Panc1 (cell line): ENCODE measurements at places on chromosomes 3 and 15.
A peak's percentile ranks its signal among the peaks of the same experiment; 100 is the strongest.

DNA sequence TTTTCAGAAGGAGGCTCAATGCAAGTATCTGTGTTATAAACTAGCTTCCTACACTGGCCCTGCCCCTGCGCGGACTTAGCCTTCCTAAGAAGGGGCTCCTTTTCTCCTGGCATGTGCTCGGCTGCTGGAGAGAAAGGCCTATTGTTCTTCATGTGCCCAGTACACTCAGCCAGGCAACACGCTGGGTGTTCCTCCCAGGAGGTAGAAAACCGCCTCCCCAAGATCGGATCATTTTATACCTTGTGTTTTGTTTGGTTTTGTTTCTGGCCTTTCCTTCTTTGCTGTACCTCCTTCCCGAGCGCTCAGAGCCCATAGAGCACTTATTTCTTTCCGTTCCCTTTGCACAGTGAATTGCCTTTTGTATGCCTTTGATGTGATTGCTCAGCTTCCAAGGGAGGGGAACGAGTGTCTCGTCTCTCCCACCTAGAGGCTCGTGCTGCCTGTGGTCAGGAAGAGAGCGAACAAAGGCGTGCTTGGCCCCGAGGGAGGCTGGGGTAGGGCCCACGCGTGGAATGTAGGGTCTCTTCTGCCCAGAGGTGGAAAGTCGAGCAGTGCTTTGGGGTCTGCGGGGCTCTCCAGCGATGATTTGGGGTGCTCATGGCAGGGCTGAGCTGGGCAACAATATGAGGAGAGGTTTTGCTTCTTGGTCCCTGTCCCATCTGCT is 30.0 kb downstream of the CCNL1 start:
- DNase-seq, result no peak

- no peak for DNase-seq
These were observed 361.2 kb downstream of the DIPK2A start for GRCh38 chr3:144332868-144333267.

GRCh38 chr3:149468504-149469212 is 5.8 kb upstream of the TM4SF4 start:
- no peak for DNase-seq

GRCh38 chr15:99117563-99118257 is 12.8 kb downstream of the SYNM start:
- no peak for DNase-seq

- DNase-seq, result no peak
These were observed 240.7 kb downstream of the LPP start for GRCh38 chr3:188394623-188395022.

DNA sequence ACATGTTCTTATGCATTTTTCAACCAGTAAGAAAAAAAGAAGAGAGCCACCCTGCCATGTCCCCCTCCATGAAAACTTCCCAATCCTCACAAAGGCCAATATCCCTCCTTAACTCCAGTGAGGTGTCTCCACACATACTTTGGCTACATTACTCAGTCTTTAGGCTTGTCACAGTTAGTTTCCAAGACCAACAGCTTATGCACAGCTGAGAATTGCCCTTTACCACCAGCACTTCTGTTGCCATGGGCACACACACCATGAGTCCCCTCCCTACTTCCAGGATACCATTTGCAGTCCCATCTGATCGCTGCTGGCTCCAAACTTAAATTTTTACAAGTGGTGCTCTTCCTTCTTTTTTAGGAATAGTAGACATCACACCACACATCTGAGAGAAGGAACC is 150.3 kb upstream of the STRIT1 start:
- DNase-seq, result no peak

DNA sequence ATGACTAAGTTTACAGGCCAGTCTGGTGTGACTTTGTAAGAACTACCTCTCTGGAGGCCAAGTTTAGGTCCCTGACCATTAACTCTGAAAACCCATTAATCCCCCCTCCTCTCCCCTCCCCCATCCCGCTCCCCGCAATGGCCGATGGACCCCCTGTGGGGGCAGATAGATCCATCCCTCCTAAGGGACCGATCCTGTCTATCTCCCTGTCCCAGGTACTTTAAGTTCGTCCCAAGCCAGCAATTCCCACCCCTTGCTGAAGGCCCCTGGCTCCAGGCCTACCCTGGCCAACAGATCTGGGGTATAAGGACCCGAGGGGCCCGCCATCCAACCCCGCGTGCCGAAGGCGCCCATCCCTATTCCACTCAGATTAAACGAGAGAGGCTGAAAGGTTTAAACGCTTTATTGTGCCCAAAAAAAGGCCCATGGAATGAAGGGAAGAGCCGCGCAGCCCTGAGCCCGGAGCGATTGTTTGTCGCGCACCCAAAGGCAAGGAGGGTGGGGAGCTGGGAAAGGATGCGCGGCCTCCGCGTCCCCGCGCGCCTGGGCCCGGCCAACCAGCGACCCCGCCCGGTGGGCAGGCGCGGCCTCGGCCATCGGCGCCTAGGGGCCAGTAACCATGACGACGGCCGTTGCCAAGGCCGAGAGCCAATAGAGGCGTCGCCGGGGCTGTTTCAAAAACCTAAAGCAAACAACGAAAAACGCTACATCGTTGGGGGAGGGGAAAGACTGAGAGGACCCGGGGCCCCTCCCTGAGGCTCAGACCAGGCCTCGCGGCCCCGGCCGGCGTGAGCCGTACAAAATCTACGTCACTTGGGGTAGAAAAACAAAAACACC is 35.9 kb downstream of the HMCES start:
- DNase-seq, result no peak

DNA sequence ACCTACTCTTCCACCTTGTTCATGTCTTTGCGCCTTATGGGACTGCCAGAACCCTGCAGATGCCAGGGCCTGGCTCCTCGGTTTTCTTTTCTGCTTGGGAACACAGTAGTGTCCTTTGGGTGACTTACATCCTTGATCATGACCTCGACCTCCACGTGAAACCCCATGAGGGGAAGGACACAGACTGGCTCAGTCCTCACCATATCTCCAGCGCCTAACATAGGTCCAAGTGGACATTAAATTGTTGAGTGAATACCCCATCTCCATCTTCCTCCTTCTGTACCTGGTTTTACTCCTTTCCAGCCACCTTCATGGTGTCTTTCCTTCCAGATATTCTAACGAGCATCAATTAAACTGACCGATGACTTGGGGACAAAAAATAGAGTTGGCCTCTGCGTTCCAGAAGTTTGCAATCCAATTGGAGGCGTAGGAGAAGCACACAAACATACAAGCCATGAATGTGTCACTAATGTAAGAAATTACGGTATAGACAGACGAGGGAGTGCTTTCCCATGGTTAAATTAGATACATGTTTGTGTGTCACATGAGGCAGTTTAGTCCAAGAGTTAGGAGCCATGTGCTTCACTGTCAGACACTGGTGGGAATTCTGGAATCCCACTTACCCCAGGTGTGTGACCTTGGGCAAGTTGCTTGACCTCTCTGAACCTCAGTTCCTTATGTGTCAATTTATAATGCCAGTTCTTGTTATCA is 907 bp upstream of the HERC1 start:
- no peak for DNase-seq

GRCh38 chr3:124797426-124797945 is 67.2 kb downstream of the UMPS start:
- DNase-seq, result no peak

DNA sequence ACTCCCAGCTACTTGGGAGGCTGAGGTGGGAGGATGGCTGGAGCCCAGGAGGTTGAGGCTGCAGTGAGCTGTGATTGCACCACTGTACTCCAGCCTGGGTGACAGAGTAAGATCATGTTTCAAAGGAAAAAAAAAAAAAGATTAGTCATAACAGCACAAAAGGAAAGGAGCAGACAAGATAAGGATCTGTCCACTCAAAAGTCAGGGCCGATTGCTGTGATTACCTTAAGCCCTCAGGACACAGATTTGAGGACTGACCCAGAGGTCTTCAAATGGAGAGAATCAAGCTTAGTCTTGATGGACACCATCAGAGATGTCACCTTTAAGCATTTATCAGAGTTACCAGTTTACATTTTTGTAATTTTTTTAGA is 23.9 kb upstream of the HEG1 start:
- no peak for DNase-seq

- DNase-seq, result no peak
These were observed 245.3 kb downstream of the MCTP2 start for GRCh38 chr15:94476686-94477085.

DNA sequence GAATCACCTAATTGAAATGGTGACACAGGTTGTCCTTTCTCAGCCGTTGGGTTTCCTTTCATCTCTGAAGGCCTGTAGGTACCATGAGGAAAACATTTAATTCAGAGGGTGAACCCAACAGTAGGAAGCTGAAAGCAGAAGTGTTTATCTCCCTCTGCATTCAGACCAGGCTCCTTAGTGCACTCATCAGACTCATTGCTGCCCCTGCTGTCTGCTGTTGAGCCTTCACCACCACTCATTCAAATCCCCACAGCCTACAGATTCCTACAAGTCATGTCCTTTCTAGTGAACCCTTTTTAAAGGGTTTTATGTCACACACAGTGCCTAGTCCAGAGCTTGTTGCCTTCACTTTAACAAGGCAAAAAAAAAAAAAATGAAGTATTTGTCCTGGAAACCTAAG is 13.4 kb downstream of the WDR48 start:
- peak; percentile 18 for DNase-seq

DNA sequence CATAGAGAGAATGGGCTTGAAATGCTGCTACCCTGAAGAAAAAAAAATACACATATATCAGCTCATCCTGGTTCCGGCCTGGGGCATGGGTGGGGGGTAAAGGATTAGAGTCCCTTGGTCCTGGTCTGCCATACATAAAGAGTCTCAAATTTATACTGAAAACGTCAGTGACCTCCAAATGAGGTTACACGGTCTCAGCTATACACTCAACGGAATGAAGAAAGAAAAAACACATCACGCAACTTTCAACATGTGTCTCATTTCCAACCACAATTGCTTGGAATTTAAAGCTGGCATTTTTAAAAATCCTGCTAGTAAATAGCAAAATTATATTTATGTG is 612.8 kb downstream of the MCTP2 start:
- DNase-seq, result no peak

DNA sequence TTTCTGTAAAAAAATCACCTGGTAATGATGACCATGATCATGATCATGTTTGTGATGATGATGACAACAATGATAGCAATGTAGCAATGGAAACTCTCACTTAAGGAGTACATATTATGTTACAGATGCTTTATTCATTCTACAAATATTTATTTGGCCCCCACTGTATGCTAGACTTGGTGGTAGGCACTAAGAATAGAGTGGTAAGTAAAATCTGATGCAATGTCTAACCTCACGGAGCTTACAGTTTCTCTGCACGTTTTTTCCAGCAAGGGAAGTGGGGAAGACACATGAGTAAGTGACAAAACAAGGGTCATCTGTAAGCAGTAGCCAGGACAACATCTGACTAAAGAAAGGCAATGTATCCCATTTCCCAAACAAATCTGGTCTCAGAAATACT is 199.4 kb upstream of the MRPL3 start:
- no peak for DNase-seq

DNA sequence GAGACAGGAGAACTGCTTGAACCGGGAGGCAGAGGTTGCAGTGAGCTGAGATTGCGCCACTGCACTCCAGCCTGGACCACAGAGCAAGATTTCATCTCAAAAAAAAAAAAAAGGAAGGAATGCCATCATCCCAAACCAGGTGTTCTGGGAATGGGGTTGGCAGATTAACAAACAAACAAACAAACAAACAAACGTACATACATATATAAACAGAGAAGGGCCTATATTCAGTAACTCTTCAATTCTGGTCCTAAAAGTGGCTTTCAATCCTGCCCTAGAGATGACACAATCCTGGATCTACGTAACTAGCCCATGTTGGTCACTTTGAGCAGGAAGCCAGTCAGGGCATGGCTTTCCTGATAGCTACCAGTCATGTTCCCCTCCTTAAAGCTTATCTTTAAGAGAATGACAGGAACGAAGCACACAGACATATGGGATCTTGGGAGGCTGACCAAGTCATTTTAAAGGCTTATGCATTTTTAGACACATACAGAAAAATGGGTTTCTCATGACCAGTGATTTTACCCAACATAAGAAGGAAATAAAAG is 29.9 kb upstream of the RAB11A start:
- no peak for DNase-seq

DNA sequence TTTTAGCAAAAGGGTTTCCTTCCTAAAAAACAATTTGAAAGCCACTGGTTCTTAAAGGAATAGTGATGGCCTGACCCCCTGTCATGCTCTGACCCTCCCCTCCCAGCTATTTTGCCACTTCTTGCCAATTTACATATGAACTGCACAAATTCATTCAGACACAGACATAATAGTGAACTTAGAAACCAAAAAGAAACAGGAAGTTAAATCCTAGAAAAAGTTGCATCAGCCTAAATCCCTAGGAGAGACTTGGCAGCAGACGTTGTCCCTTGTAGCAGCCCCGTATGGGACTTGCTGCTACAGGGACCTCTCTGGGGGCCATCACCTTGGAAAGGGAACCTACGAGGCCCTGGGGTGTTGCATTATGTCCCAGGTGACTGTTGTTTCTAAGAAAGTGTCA is 14.3 kb upstream of the PDE8A start:
- DNase-seq, result no peak

DNA sequence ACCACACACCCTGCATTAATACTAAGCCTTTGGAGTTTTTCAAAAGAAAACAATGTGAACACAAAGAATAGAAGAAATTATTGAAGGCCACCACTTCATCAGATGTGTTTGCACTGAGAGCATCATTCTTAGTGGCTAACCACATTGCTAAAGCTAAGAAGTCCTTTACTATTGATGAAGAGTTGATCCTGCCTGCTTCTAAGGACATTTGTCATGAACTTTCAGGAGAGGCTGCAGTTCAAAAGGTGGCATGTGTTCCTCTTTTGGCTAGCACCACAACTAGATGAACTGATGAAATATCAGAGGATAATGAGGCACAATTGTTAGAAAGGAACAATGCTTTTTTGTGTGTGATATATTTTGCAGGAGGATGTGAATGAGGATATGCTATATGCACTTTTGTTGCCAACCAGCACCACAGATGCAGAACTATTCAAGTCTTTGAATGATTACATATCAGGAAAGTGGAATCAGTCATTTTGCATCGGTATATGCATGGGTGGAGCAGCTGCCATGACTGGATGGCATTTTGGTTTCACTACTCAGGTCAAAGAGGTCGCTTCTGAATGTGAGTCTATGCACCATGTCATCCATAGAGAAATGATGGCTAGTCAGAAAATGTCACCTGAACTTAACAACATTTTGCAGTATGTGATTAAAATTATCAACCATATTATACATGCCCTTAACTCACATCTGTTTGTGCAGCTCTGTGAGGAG is 2.5 kb upstream of the EID1 start:
- no peak for DNase-seq

- peak; percentile 32 for DNase-seq
These were observed 90.6 kb upstream of the AKAP13 start for GRCh38 chr15:85289677-85290365.

- DNase-seq, result no peak
These were observed 3.2 kb downstream of the ALAS1 start for GRCh38 chr3:52200981-52201679.

DNA sequence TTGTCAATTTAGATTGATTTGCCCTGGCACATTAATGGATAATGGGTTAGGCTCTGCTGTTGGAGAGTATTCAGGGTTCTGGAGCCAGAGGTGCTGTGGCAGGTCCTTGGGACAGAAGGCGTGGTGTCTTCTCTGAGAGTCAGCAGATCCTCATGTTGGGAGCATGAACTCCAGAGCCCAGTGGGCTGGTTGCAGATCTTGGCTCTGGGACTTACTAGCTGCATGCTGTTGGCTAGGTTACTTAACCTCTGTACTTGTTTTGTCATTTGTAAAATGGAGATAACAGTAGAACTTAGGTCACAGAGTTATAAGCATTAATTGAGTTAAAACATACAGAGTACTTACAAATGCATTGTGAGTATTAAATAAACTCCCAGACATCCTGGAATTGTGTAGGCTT is 77.6 kb downstream of the CCK start:
- no peak for DNase-seq
